ENCODE measurements at places on chromosomes 7 and 10.

GRCh38 chr7:156168434-156168833, 356.2 kb upstream of the SHH start:
- no peak for DNase-seq

GRCh38 chr7:135206941-135207391, 4.4 kb downstream of the WDR91 start:
- DNase-seq = no peak

- no peak for DNase-seq
These were observed 230.7 kb downstream of the VTI1A start for GRCh38 chr10:112677689-112678088.

DNA sequence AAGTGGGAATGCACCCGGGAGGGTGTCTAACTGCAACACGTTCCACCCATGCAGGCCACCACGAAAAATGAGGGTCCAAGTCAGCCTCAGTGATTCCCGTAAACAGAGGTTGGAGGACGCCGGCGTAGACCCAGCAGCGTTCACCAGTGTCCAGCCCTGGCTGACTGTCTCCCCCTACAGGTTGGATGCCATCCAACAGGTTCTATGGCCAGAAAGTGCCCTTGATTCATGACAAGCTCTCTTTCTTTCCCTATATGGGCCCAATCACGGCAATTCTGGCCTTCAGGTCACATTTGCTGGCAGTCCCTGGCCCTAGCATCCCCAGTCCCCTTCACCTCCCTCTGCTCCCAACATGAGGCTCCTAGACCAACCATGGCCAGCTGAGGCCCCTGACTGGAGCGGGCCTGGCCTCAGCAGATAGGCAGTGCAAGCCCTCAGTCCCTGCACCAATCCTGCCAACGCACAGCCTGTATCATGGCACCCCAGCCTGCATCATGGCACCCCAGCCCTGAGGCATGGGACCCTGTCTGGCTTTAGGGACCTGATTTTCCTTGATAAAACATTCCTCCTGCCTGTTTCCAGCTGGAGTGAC, 227.4 kb downstream of the GRID1 start:
- DNase-seq = peak; percentile 37

DNA sequence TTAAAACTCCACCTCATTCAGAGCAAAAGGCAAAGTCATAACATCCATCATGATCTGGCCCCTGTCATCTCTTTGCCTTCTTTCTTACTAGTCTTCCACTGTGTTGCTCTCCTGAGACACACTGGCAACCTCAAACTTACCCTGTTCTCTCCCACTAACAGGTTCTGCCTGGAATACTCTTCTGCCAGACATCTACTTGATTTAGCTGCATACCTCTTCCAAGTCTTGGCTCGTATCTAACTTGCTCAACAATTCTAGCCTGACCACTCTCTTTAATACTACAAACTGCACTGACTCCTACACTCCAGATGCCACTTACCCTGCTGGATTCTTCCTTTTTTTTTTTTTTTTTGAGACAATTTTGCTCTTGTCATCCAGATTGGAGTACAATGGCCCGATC, 167.0 kb upstream of the MTPN start:
- DNase-seq = no peak

- DNase-seq = no peak
These were observed 31.5 kb downstream of the HIF1AN start for GRCh38 chr10:100567249-100567648.

DNA sequence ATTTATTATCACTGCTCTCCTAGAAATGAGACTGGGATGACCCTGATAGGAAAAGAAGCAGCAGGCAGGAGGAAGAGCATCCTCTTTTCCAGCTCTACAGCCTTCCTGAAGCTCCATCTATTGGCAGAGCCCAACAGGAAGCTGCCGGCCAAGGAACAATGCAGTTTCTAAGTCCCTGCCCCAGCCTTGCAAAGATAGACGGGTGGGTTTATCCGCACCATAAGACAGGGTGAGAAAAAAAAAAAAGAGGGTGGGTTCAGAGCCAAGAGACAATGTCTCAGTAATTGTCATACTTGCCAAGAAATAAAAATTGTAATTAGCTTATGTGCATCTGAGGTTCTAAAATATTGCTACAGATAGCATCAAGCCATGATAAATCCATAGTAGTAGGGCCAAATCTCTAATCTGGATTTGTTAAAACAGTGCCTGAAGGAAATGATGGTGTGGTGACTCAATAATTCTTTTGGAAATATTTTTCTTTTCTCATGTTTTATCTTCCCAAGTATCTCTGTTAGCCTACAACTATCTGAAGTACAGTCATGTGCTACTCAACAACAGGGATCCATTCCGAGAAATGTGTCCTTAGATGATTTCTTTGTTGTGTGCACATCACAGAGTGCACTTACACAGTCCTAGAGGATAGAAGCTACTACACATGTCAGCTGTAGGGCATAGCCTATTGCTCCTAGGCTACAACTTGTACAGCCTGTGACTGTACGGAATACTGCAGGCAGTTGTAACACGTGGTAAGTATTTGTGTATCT, 242.9 kb upstream of the CXCL12 start:
- no peak for DNase-seq

DNA sequence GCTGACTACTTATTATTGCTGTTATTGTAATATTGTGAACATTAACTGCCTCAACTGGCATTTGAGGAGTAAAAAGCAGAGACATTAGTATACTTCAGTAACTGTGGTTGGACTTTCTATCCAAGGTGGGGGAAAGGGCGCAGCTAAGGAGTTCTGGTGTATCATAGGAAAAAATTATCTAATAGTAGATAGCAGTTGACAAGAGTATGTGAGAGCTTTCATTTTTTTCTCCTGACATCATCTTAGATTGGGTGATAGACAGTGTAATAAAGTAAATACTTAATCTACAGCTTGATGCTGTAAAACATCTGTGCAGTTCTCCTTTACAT, 68.9 kb downstream of the PHTF2 start:
- DNase-seq = no peak

GRCh38 chr10:104406715-104407650, 53.4 kb downstream of the CFAP58 start:
- DNase-seq = no peak

- DNase-seq = no peak
These were observed 159.5 kb upstream of the AGR3 start for GRCh38 chr7:17041324-17041723.

DNA sequence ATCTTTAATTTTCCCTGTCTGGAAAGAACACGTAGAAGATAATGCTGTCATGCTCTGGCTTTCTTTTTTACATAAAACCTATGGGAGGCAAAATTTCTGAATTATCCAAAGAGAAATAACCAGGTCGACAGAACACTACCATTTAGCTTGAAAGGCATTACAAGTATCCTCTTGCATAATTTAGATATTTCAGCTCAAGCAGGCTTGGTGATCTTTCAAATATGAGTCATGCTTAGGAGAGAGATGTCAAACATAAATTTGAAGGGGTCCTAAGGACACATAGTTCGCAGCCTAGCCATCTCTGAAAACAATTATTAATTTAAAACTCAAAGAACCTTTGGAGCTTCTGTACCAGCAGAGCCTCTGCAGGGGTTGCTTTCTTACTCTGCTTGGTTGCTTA, 100.9 kb downstream of the FAS start:
- no peak for DNase-seq

GRCh38 chr10:5433182-5433581, 20.8 kb downstream of the NET1 start:
- DNase-seq = no peak

GRCh38 chr10:89679986-89680385, 21.4 kb upstream of the KIF20B start:
- DNase-seq = no peak

DNA sequence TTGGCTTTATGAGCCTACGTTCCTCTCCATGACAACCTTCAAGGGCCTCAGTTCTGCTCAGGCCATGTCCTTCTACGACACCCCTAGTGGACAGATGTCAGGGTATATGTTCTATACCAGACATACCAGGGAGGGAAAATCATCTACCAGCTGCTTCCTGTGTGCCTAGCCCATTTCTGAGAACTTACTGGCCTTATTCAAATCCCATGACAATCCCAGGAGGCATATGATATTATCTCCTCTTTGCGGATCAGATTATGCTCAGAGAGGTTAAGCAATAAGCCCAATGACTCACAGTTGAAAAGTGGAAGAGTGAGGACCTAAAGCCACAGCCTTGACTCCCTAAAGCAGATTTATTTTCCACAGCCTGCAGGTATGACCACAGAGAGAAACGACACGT, 139.3 kb downstream of the GLI3 start:
- DNase-seq = no peak

DNA sequence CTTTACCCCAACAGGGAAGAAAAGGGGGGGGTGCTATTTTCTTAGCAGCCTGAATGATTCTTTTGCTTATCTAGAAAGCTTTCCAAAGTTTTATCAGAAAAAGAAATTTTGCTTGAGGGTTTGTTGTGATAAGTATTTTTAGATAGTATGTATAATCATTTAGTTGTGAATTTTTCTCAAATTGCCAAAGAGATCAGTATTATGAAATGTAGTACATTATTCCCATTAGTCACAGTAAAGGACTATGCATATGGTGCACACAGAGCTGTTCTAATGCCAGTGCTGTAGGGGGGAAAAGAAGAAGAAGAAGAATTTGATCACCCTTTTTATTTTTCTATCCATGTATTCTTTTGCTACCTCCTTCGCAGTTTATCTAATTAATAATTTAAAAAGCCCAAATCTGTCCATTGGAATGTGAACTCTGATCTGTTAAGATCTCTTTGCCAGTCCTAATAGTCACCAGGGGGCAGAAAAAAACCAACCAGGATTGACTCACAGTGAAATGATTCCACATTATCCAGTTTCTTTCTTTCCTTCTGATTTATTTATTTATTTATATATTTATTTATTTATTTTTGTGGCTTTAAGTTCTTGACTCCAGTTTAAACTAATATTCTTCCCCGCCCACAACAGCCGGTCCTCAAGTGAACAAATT, 4.7 kb downstream of the RBM20 start:
- DNase-seq = no peak

DNA sequence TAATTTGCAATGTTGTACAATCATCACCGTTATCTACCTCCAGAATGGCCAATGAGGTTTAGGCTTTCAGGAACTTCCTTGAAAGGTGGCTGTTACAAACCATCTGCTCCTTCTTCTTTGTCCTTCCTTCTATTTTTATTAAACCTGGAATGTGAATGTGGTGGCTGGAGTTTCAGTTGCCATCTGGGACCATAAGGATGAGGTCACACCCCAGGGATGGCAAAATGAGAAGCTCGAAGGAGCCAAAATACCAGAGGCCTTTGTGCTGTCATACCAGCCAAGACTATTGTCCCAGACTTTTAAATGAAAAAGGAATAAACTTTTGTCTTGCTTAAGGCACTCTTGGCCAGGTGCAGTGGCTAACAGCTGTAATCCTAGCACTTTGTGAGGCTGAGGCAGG, 30.9 kb upstream of the LMTK2 start:
- DNase-seq = no peak

DNA sequence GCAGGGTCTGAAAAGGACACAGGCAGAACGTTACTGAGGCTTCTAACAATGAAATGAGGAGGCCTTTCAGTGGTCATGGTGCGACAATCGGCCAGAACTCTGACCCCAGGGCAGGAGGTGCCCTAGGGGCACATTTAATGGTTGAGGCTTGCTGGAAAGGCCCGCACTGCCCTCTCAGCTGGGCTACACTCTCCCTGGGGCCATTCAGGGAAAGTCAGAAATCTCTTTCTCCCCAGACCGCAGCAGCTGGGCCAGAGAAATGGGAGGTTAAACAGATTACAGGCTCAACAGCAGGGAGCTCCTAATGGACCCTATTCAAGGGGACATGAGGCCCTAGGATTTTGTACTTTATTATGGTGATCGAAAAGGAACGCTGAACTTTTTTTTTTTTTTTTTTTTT, 85.6 kb upstream of the FGFR2 start:
- no peak for DNase-seq

GRCh38 chr7:69703099-69703498, 104.8 kb downstream of the AUTS2 start:
- no peak for DNase-seq

DNA sequence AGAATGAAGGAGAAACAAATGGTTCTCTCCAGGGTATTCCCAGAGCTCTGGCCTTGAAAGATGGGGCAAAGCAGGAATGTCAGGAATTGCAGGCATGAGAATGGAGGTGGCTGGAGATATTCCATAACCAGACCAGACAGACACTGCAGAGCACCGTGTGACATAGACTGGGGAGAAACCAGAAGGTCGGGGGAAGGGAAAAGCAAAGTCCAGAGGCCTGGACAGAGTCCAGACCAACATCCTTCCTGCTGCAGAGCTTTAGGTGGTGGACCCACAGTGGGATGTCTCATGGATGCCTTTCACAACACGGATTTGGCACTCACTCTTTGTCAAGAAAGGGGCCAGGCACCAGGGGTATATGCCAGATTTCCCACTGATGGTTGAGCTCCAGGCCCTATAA, 177.2 kb upstream of the INHBA start:
- no peak for DNase-seq

DNA sequence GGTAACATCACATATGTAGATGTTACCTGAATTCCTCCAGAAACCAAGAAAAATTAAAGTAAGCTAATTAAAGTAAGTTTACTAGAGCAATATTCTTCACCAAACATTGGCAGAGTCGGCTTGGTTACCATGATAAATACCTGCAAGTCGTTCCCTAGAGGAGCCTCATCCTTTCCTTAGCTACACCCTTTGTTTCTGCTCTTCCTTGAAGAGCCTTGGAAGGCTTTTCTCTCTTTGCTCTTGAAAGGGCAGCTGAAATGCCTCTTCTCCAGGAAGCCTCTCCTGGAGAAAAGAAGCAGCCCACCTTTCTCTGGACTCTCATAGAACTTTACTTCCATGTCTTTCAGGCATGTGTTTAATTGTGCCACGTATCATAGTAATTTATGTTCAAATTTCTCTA, 34.9 kb upstream of the CALD1 start:
- no peak for DNase-seq
